ENCODE measurements at places on chromosomes 6 and 20.

GRCh38 chr6:152099446-152100182, 292.1 kb downstream of the ESR1 start:
- no peak for ATAC-seq

- ATAC-seq = peak; percentile 62
These were observed 308.9 kb upstream of the JAG1 start for GRCh38 chr20:10982692-10983091.

GRCh38 chr6:11423072-11423471, 114.5 kb upstream of the TMEM170B start:
- ATAC-seq = no peak

GRCh38 chr6:21200134-21200870, 393.2 kb upstream of the SOX4 start:
- ATAC-seq = no peak

DNA sequence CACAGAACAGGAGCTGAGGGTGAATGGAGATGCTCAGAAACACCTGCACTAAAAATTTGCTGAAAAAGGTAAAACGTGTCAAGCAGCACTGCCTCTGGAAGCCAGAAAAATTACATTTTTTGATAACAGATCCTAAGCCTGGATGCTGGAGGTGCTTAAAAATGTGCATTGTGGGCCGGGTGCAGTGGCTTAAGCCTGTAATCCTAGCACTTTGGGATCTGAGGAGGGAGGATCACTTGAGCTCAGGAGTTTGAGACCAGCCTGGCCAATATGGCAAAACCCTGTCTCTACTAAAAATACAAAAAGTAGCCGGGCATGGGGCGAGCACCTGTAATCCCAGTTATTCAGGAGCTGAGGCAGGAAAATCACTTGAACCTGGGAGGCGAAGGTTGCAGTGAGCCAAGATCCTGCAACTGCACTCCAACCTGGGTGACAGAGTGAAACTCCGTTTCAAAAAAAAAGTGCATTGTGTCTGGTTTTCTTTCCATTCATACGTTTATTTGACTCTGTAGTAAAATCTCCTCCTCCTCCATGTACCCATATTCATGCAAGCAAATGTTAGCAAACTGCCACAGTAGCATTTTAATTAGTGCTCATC, 587 bp upstream of the BTN3A1 start:
- ATAC-seq = no peak

DNA sequence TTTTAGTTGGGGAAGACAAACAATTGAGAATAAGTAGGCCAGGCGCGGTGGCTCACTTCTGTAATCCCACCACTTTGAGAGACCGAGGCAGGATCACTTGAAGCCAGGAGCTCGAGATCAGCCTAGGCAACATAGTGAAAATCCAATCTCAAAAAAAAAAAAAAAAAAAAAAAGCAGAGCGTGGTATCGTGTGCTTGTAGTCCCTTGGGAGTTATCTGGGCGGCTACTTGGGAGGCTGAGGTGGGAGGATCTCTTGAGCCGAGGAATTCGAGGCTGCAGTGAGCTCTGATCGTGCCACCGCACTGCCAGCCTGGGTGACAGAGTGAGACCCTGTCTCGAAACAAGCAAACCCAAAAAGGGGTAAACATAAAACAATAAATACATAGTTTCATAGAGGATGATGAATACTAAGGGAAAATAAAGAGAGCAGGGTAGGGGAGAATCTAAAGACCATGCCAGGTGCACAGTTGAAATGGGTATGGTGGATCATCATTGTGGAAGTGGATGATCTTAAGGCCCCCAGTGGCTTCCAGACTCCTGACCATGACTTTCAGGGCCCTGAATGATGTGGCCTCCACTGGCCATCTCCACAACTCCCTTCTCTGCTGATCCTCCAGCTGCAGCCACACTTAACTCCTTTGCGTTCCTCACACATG, 947 bp downstream of the POFUT1 start:
- no peak for ATAC-seq

DNA sequence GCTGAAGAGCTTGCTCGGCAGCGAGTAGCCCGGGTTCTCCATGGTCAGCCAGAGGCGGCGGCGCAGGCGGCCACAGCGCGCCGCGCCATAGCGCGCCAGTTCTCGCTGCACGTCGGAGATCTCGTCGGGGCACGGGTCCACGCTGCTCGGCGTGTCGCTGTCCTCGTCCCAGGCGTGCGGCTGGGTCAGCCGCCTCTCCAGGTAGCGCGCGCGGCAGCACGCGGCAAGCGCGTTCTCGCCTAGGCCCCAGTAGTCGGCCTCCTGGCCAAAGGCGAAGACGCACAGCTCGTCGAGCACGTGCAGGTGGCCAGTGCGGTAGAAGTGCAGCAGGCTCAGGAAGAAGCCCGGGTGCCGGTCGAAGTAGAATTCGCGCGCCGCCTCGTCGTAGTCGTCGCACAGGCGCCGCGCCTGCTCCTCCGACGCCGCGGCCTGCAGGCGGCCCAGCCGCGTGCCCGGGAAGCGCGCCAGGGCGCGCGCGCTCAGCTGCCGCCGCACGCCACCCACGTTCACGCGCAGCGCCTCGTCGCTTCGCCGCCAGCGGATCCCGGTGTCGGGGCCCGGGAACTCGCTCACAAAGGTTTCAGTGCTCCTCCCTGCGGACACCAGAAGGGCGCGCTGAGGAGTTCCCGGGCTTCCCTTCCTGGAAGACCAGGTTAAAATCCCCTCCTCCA, 2.7 kb downstream of the KCNS1 start:
- ATAC-seq = no peak

DNA sequence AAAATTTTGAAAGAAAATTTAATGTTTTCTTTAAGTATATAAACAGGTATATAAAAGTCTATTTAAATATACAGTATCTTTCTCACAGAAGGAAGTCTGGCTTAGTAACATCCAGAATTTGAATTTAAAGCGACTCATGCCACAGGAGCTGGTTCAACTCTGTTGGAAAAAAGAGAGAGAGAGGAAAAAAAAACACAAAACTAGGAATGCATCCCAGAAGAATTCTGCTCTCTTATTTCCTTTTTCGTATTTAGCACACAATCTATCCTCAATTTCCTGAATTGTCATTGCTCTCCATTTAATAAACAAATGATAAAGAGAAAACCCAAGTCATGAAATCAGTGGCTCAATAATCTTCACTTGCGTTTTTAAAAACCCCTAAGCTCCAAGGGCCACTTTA, 107.5 kb upstream of the SCAF8 start:
- no peak for ATAC-seq

- ATAC-seq = no peak
These were observed 140.9 kb downstream of the PHACTR3 start for GRCh38 chr20:59745201-59745600.

- ATAC-seq = peak; percentile 58
These were observed 17.5 kb downstream of the NRN1 start for GRCh38 chr6:5989141-5989723.

DNA sequence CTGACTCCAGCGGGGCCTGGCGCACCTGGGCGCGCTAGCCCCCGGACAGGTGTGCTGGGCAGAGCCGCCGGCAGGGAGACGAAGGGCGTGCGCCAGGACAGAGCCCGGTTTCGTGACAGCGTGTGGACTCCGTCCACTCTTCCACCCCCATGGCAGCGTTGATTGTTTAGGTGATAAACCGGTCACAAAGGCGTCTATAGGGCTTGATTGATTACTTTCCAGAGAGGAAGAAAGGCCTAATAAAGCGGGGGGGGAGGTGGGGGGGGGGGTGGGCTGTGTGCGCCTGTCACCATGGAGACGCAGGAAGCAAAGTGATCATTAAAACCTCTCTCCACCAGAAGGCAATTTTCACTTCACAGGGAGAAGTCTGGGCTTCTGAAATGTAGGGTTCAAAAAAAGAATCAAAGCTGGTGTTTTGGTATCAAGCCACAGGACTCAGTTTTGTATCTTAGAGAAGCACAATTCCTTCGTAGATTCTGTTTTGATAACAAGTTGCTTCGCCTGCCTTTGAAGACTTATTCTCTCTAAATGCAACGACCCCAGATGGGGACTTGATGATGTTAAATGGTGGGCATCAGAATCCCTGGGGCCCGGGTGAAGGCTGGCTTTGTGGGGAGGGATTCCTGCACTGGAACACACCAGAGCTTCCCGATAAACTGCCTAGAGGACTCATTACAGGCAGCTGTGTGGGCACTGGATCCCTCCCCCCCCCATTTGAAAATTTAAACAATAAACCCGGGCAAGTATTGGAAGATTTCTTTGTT, 1.4 kb downstream of the PHACTR3 start:
- ATAC-seq = no peak

GRCh38 chr6:51913265-51913664, 174.1 kb downstream of the PKHD1 start:
- no peak for ATAC-seq

GRCh38 chr6:119734227-119734626, 384.7 kb upstream of the MAN1A1 start:
- ATAC-seq = no peak

- no peak for ATAC-seq
These were observed 50.1 kb downstream of the NUP153 start for GRCh38 chr6:17656644-17657043.

DNA sequence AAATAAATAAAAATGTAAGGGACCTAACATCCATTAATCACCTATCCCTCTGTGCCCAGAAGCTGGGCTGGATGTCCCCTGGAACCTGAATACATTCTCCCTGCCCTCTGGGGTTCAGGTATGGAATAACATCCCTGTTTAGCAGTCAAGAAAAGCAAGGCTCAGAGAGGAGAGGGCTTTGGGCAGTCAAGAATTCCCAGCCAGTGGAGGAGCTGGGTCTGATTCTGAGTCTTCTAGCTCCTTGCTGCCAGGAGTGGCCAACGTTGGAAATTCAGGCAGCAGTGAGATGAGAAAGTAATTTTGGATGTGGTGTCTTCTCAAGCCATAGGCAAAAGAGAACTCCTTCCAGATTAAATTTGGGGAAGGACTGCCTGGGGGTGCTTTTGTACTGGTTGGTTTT, 42.6 kb upstream of the ZNFX1 start:
- ATAC-seq = no peak

- ATAC-seq = no peak
These were observed 4.2 kb downstream of the SCRT2 start for GRCh38 chr20:671252-672030.

GRCh38 chr6:71582820-71583219, 294.2 kb downstream of the OGFRL1 start:
- ATAC-seq = no peak

DNA sequence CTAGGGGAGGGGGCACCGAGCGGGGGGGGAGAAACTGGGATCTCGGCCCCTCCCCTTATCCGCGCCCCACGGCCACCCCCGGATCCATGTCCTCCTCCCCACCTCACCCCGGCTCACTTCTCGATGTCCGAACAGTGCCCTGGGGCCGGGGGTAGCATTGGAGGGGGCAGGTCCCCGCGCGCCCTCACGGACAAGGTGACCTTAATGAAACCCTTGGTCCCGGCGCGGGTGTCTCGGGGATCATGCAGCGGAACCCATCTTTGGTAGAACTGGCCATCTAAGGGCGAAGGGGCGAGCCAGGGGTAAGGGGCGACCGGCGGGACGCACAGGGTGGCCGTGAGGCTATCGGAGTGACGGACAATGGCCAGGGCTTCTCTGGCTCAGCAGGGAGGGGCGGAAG, 13.6 kb upstream of the SPAG4 start:
- no peak for ATAC-seq

DNA sequence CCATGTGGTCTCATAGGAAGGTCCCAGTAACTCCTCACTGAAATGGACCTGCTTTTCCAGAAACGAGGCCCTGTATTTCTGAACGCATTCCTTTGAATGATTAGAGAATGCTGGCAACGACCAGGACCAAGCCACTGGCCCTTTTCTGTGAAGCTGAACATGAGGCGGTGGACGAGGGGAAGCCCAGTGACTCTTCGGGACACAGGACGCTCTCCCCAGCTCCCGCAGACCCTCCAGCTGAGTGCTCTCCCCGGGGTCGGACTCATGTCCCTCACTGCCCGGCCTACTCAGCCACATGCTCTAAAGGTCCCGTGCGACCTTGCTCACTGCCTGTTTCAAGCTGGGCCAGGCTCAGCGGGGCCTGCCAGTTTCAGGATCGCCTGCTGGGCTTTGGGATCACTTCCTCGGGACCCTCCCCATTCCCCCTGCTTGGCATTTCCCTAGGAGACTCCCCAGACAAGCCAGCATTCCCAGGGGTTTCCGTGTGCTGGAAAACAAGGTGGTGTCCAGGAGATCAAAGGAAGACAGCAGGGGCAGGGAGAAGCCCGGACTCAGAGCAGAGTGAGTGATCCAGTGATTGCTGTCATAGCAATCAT, 2.6 kb upstream of the CST9 start:
- no peak for ATAC-seq

GRCh38 chr6:2986722-2987221, 12.9 kb upstream of the NQO2 start:
- no peak for ATAC-seq

DNA sequence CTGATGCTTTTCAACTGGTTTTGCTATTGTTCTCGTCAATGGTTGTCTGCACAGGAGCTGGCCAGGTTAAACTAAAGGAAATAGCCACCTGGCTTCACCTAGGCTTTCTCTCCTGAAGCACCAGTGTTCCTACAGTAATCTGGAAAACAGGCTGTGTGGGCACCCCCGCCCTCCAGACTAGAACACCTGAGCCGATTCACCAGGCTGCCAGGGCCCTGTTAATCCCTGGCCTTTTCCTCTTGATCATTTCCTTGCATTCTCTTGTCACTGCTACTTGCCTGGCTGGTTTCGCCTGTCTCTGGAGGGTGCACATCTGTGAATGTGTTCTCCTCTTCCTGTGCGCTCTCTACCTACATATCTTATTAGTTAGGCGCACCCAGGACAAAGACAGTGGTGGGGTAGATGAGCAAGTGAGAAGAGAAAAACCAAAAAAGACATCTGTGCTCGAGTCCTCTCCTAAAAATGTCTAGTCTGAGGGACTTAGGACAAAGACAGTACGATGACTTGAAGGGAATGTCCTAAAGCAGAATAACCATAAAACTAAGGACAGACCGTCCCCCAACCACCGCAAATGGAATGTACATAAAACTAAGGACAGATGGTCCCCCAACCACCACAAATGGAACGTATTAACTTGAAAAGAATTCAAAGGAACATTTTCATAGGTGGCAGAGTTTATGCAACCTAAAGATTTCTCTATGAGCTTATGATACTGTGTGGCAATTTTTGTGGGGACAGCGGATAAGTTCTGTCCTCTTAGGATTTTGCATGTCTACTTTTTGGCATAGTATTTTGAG, 45.9 kb upstream of the EMILIN3 start:
- ATAC-seq = no peak

- ATAC-seq = no peak
These were observed 37.1 kb downstream of the HIVEP1 start for GRCh38 chr6:12049165-12049564.

DNA sequence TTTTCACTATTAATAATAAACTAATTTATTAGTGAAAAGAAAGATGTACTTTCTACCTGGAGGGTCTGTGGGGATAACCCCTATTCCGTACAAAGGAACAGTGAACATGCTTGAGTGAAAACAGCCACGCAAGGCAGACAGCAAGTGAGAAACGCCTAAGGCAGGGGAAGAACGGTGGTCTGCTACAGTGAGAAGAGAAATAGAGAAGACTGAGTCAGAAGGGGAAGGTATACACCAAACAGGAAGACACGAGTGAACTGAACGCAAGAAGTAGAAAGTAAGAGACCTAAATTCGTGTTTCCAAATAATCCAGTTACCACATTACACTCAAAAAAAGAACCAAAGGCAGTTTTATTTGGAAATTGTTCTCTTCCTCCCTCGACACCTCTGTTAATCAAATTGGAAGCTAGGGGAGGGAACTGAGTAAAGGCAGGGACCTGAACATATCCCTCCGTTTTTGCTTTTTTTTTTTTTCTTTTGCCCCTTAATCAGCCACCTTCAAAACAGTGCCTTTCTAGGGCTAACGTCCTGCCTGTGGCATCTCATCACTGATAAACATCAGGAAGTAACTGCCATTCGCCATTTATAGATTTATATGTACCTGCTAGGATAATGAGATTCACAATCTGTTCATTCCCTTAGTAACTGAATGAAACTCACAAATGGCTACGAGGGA, 48.9 kb downstream of the ATXN1 start:
- ATAC-seq = no peak

- ATAC-seq = no peak
These were observed 96.0 kb downstream of the LCA5 start for GRCh38 chr6:79441192-79441591.
